Lower leg skin (tissue), 4 donors: ENCODE measurements at places on chromosomes 3 and 15.

DNA sequence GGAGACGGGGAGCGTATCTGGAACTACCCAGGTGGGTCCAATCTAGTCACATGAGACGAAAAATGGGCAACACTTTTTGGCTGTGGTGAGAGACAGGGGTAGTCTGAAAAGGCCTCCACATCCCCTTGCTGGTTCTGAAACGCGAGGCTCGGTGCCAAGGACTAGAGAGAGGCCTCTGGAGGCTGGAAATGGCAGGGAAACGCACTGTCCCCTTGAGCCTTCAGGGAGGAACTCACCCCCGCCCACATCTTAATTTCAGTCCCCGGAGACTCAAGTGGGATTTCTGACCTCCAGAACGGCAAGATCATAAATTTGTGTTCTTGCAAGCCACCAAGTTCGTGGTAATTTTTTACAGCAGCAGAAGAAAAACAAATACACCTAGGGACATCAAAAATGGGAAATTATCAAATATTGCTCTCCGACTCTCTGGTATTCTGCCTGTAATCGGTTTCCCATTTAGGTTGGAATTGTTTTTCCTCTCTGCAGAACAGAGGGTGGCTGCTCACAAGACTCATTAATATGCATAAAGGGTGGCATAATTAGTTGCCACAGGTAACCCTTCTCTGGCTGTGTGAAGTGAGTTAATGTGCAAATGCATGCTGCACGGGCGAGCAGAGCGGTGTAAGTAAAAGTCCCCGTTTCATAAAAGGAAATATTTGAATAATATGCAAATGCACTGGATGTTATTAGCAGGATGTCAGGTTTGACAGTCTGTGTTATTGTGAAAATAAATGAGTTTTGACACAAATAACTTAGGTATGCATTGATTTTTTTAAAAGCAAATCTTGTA lies 185.7 kb downstream of the ARRDC4 start:
- no peak for DNase-seq

DNA sequence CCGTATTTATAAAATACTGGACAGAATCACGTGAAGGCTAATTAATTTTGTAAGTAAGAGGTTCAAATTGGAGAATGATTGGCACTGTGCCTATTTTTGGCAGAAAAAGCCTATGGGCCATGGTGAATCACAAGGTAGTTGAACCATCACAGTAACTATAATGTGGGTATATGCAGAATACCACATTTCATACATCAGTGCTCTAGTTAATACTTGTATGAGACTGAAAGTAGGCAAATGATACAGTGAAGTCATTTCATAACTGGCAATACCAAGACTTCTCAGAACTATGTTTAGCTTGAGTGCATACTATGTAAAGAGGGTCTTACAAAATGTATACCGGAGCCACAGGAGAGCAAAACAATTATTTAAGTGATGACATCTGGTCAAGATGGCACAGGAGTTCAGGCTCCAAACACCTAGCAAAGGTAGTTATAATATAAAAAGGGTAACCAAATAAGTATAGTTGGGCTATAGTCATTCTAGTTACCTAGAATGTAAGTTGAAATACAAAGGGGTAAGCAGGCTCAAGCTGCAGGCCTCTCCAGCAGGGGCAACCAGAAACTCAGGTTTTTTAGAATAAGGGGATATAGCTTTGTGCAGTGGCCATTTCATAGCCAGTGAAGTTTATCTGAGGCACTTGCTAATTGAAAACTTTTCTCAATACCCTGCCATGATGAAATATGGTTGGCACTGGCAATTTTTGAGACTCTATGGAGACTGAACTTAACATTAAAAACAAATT lies 19.1 kb downstream of the GPR160 start:
- no peak for DNase-seq

GRCh38 chr3:127758013-127758412 lies 64.3 kb downstream of the MGLL start:
- DNase-seq = no peak

GRCh38 chr15:79884204-79884596 lies 12.6 kb downstream of the MTHFS start:
- DNase-seq = no peak

DNA sequence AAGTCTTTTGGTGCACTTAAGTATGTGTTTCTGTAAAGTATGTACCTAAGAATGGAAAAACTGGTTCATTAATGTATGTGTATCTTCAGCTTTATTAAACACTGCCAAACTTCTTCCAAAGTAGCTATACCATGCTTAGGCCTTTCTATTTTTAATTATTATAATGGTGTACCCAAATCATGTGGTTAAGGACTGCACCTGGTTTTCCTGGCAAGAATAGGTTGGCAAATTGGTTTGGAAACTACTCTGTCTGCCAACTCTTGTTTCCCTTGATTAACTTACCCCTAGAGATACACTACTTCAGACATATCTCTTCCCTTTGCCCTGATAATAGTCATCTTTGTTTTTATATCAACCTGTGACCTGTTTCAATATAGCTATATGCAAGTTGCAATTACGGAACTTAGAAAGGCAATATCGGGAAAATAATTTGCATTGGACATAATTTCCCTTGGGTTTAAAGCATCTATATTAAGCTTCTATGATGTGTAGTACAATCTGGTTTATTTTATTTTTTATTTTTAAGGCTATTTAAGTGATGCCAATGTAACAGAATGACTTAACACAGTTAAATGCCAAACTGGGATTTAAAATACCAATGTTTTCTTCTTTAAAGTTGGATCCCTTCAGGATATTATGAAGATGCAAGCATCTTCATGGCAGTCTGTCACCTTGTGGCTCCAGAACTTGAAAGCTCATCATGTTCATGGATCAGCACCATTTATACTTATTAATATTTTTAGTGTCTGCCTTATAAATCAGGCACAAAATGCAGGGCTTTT lies 40.6 kb upstream of the TMEM108 start:
- no peak for DNase-seq

- no peak for DNase-seq
These were observed 162.7 kb downstream of the ALCAM start for GRCh38 chr3:105529456-105529855.

- no peak for DNase-seq
These were observed 13.1 kb downstream of the PLXNA1 start for GRCh38 chr3:126995926-126996512.

DNA sequence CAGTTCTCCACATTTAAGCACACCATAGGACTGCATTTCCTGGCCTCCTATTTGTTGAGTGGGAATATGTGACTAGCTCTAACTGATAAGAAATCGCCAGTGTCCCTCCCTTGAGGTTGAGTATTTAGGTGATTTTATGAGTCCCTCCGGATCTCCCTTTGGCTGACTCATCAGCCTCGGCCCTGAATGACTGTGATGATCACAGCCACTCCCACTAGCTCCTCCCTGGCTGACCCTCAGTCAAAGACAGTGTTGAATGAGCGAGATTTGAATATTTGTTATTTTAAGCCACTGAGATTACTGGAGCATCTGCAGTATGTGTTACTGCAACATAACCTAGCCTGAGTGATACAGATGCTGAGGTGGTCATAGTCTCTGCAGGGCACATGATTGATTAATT lies 515.3 kb downstream of the EPHB1 start:
- DNase-seq = no peak

- no peak for DNase-seq
These were observed 7.8 kb upstream of the C3orf52 start for GRCh38 chr3:112078125-112079083.

DNA sequence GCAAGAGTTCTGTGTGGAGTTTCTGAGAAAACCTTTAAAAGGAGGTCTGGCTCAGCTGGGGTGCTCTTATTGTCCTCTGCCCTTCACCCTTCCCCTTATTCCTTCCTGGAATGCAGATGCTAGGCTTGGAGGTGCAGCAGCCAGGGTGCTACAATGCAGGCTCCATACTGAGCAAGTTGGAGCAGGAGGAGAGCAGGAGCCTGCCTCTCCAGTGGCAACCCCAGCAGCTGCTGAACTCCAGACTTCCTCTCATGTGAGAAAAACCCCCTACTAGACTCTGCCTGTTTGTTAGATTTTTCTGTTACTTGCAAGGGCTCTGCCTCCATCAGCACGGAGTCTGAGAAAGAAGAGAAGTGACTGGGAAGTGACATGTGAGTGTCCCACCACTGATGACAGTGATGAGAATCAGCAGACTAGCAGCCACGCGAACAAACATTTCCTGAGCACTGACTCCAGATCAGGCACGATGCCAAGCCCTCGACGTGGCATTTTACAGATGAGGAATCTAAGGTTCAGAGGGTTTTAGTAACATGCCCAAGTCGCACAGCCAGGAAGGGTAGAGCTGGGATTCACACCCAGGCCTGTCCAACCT lies 16.1 kb upstream of the RARRES1 start:
- DNase-seq = peak; percentile 58

DNA sequence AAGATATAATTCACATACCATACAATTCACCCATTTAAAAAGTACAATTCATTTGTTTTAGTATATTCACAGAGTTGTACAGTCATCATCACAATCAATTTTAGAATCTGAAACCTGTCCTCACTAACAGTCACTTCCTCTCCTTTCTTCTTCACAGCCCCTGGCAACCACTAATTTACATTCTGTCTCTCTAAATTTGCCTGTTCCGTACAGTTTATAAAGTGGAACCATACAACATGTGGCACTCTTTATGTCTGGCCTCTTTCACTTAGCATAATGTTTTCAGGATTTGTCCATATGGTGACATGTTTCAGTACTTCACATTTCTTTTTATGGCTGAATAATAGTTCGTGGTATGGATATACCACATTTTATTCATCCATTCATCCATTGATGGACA lies 22.7 kb downstream of the ERICH6 start:
- DNase-seq = no peak

DNA sequence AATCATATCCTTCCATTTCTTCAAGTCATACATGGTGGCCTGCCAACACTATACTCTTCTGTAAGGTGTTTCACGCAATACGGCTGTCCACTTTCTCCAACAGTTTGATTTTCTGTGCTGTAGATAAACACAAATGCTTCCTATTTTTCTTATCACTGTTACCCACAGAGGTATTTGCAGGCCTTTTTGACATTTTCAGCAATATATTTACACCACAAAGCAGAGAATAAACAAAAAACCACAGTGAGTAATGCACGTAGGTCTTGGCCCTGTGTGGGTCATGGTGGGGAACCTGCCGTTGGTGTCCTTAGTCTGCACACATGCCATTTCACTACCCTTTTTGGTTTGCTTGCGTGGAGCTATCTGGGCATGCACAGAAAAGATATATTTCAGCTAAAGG lies 59.5 kb downstream of the LRRC28 start:
- no peak for DNase-seq
